KG1 (cell line): ENCODE measurements at places on chromosomes 6 and 20.

DNA sequence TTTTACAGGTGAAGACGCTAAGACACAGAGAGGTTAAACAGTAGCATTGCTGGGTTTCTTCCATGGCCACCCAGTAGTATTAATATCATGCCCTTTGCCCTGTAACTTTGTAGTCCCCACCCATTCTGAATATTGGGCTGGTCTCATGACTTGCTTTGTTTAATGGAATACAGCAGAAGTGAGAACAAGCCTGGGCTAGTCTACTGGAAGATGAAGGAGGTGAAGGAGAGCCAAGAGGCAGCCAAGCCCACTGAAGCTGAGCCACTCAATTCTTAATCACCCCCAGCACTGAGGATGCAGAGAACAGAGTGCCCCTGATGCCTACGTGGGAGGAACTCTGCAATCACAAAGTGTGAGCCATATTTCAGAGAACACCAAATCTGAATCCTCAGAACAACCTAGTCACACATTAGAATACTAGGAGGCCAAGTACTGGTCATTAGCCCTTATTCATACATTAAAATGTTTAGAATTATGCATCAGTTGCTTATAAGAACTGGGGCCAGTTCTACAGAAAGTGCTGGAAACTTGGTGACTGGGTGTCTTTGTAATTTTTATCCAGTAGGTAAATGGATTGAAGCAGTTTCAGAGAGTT is 270.1 kb upstream of the PRND start:
- no peak for DNase-seq

- DNase-seq, result no peak
These were observed 190.8 kb downstream of the GMDS start for GRCh38 chr6:2054516-2055067.

- DNase-seq, result no peak
These were observed 396.6 kb upstream of the GJE1 start for GRCh38 chr6:141736104-141736503.

GRCh38 chr20:56933331-56933698 is 304.2 kb downstream of the TFAP2C start:
- DNase-seq, result no peak

DNA sequence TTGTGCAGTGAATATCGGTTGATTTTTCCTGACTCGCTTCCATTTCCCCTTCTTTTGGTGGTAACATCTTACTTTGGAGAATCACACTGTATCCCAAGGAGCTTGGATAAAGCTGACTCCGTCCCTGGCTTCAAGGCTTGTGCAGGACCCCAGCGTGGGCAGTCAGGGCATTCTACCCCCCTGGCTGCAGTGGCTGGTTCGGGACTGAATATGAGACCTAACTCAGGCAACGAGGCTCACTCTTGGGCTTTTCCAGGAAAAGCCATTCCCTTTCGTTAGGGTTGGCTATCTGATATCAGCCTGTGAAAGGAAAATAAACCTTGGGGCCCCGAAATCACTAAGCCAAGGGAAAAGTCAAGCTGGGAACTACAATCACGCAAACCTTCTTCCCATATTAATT is 30.1 kb upstream of the GJA1 start:
- no peak for DNase-seq

GRCh38 chr6:138600726-138601125 is 101.4 kb upstream of the NHSL1 start:
- no peak for DNase-seq

DNA sequence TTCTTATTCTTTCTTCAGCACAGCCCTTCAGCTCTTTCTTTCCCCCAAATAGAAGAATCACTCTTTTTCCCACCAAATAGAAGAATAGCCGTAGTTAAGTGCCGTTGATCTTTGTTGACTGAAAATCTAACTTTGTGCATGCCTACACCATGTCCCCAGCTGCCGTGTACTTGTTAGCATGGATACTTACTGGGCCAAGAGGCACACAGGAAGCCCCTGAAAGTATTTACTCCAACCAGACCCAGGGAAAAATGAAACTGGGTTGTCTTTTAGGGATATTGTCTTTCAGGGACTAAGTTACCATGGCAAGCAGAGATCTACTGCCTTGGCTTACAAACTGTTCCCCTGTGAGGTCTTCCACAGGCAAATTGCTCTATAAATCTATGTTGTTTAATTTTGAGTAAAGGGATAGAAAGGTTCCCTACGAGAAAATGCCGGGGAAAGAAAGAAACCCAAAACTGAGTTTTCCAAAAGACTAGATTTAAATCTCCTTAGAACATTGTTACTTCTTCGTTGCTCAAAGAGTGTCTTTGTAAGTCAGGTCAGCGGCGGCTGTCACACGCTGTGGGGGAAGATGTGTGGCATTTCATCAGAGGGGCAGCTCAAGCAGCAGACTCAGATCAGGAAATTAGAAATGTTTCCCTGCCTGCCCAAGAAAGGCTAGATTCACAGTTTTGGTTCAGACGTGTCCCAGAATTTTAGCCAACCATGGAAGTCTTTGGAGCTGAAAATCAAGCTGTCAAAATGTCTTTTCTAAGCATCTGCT is 188.2 kb upstream of the PRND start:
- DNase-seq, result no peak
